ENCODE measurements at places on chromosomes 13 and 19.

DNA sequence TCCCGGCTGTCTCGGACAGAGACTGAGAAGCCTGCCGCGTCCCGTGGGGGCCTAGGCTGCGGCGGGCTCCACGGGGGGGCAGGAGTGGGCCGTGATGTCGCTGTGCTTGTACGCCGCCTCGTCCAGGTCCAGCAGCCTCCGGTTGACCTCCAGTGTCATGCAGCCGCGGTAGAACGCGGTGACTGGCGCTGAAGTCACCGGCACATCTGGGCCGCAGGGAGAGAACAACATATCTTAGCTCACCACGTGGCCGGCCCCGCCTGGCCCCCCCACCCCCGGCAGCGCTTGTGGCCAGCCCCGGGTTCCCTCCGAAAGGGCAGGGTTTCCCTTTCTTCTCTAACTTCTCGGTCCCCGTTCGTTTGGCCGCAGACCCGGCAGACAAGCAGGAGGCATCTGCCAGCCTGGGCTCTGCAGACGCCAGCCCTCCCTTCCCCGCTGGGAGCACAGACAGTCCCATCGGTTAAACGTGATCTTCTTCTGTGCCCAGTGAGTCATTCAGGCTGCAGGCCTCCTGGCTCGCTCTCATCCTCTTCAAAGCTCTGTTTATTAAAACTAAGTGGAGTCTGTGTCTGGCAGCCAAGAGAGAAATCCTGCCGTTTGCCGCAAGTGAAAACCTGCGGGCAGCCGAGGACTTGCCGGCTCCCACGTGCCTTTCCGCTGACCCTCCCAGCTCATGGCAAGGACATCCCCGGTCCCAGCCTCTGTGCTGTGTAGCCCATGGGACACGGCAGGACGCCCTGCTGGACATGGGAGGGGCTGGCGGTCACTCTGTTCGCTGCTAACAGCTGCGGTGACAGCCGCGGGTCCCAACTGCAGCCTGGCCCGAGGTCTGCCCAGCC is 42.8 kb downstream of the GAS6 start:
- peak; percentile 83 for DNase-seq

- DNase-seq = no peak
Measured at GRCh38 chr13:109740721-109741120, 45.7 kb downstream of the IRS2 start.

DNA sequence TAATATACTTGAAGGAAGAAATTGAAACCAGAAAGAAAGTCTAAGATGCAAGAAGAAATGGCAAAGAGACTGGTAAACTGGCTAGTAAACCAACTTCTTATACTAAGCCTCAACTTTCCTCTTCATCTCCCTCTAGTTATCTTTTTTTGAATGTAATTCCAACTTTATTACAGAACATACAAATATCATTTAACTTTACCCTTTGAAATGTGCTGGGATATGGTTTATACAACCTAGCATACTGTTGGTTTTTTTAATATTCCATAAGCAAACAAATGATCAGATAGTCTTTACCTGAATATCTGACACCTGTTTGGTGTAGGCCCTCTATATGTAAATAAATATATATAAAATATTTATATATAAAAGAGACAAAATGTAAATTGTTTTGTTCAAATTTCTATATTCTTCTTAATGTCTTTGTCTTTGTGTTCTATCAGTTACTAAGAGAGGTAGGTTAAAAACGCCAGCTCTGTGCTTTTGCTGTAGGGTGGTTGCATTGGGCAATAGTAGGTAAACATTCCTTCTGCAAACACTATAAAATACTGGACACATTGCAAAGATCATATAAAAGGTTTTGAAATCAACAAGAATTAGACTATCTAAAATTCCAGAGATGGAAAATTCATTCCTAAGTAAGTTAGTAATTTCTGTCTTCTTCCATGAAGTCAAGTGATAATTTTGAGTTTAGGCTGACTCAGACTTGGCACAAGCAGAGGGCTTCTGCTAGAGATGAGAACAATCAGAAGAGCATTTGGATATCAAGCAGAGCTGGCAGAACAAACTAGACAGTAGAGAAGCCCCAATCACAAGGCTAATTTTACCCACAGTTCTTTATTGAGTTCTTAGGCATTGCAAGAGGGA is 383.3 kb downstream of the RFC3 start:
- no peak for DNase-seq

DNA sequence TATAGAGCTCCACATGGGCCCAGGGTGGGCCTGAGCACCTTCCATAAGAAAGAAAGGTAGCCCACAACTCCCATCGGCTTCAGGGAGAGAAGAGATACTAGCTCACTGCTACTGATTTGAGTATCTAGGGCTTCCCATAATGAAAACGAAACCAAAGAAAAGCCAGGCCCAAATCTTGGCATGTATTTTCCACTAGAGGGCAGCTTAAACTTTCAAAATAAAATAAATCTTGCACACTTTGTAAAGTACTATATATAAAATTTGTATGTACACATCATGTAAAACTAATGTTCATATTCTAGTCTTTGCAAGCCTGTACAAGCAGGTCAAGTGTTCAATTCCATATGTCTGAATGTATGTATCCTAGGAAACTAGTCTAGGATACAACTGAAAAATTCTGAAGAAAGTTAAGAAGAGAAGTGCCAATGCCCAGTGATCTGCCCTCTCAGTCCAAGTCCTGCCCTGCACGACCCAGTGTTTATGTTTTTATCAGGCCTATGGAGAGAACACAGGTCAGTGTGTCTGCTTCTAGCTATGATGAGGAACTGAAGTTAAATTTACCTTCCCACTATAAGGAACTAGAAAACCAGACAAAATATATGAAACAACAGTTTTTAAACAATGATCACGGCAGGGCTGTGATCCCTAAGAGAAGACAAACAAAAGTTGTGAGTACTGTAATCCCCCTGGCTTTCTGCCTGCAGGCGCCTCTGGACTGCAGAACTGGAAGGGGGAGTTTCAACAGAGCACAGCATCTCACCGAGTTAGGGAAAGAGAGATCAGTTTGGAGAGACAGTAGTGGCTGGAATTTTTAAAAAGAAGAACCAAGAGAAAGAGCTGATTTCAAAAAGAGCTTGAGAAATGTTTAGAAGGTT is 475.7 kb downstream of the UQCRFS1 start:
- DNase-seq = no peak

DNA sequence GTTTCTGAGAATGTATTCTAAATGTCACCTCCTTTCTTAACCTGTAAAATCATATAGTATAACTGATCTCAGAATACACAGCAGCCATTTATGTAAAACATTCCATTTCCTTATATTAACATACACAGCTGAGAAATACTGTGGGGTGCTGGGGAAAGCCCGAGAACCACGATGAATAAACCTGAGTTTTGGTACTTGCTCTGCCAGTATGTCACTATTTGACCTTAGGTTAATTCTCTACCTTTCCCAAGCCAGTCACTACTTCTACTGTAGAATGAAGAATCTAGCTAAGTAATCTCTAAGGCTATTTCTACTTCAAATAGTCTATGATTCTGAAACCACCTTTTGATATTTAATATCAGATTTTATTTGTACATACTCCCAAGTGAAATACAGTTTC is 173.7 kb downstream of the TBC1D4 start:
- no peak for DNase-seq

GRCh38 chr19:6766357-6767080 is 716 bp downstream of the SH2D3A start:
- DNase-seq = no peak

GRCh38 chr13:113397608-113398425 is 33.9 kb upstream of the GRTP1 start:
- peak; percentile 72 for DNase-seq

GRCh38 chr19:42229855-42230351 is 9.8 kb downstream of the ZNF526 start:
- DNase-seq = peak; percentile 43

GRCh38 chr13:41590122-41590521 is 132.8 kb downstream of the RGCC start:
- no peak for DNase-seq

GRCh38 chr13:33123066-33123859 is 107.0 kb downstream of the KL start:
- no peak for DNase-seq

DNA sequence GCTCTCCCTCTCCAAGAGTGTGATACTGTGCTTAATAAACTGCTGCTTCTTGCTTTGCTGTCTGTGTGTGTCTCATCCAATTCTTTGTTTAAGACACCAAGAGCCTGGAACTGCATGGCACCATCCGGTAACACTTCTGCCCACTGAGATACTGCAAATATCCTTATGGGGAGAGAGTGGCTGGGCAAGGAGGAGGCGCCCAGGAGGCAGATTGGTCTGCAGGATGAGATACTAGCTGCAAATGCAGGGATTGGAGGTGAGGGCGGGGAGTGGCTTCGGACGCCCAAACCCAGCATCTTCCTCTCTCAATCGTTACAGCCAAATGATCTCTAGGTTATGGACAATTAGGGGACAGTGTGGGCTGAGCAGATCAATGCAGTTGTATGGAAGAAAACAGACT is 1.7 kb upstream of the SIGLEC7 start:
- no peak for DNase-seq

GRCh38 chr13:114325729-114326128 is 11.4 kb downstream of the CHAMP1 start:
- no peak for DNase-seq

GRCh38 chr13:66138172-66138811 is 1091.8 kb downstream of the PCDH9 start:
- no peak for DNase-seq

DNA sequence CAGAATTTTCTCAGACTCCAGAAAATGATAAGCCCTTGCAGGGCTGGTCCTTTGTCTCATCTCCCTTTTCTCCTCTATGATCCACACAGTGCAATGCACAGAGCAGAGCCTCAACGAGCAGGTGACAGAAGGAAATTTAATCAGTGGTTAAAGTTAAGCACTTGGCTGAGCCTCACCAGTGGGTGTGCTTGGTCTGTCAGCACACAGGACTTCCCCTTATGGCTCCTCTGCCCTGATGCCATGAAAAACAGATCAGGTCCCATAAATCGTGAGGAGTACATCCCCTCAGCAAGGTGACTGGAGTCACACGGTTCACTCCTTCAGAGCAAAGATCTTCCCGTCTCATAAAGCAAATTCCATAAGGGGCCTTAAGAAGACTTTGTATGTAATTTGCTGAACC is 818.2 kb downstream of the UQCRFS1 start:
- no peak for DNase-seq

DNA sequence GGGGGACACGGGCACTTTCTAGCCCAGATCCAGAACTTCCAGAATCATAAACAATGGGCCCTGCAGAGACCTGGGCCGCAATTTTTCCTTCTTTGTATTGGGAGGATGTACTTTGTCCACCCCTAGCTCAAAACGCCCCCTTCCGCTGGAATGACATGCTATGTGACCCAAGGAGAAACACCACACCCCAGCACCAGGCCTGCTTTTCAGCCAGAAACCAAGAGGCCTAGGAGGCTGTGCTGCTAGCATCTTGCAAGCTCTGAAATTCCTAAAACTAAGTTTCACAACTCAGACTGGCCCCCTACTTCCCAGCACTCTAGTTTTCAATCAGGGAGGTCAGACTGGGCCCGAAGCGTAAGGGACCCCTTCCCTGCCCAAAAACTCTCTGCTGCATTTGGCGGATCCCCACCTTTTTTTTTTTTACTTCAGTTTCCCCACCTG is 538 bp downstream of the LSM4 start:
- DNase-seq = peak; percentile 71

DNA sequence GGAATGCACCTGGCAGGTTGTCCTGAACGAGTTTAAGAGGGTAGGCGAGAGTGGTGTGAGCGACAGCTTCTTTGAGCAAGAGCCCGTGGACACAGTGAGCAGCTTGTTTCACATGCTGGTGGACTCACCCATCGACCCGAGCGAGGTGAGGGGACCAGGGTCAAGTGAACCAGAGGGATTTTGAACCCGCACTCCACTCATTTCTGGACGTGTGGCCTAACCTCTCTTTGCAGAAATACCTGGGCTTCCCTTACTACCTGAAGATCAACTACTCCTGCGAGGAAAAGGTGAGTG is 1.7 kb downstream of the CATSPERG start:
- no peak for DNase-seq

DNA sequence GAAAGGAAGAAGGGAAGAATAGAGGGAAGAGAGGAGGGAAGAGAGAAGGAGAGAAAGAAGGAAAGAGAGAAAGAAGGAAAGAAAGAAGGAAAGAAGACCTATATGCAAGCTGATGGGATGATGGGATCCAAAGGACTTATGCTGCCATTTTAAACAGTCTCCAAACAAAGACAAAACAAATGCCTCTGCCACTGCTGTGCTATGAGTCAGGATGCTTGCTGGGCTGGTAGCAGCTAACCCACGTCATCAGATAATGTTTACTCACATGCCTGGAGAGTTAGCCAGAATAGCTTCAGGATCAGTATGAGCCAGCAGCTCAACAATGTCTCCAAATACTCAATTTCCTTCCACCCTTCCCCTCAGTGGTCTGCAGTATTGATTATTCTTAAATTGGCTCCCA is 12.0 kb upstream of the ZNF274 start:
- no peak for DNase-seq

DNA sequence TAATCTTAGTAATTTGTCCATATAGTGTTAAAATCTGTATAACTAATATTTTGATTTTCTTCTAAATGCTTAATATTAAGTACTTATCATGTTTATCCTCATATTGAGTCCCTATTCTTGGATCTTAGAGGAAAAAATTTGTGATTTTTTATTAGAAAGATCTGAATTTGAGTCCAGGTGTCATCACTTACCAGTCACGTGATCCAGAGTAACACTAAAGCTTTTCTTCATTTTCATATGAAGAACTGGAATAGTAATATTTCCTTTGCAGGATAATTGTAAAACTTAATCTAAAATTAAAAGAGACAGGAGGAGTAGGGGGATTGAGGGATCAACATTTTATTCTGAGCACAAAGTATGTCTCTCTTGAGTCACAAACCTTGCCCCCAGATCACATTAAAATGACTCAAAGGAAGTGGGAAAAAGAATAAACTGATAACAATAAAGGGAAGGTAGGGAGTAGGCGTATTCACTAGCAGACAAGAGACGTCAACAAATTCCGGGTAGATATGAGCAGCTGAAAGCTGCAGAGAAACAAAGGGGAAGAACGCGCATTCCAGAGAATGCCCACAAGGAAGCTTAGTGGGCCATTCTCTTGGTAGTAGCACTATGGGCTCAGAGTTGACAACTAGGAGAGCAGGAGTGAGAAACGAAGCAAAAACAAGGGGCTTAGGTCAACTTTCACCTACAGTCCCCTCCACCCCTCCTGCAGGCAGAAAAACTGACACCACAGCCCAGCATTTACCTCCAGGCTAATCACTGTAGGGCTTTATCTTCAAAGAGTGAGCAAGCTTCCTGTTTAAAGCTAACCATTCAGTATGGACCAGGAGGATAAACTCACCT is 123.1 kb downstream of the SPRY2 start:
- no peak for DNase-seq

GRCh38 chr13:49927755-49928154 is 8.4 kb downstream of the SPRYD7 start:
- DNase-seq = no peak

DNA sequence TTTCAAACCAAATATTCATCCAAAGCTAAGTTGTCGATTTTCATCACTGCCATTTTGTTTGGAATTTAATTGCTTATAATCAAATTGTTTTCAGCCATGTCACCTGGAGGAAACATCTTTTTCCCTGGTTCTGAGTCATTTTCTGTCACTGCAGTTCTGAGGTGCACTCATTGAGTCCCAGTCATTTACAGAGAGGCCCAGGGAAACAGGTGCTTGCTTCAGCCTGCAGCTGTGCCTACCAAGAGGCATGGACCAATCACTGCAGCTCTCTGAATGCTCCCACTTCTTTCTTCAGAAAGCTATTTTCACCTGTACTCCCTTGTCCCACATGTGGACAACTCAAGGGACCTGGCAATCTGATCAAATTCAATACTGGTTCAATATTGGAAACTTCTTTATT is 308.1 kb downstream of the COG6 start:
- DNase-seq = no peak

- no peak for DNase-seq
Measured at GRCh38 chr19:58572026-58572817, 913 bp downstream of the MZF1 start.

GRCh38 chr19:6466526-6467248 is 2.6 kb downstream of the CRB3 start:
- no peak for DNase-seq
